ENCODE measurements at places on chromosomes 13 and 19.

DNA sequence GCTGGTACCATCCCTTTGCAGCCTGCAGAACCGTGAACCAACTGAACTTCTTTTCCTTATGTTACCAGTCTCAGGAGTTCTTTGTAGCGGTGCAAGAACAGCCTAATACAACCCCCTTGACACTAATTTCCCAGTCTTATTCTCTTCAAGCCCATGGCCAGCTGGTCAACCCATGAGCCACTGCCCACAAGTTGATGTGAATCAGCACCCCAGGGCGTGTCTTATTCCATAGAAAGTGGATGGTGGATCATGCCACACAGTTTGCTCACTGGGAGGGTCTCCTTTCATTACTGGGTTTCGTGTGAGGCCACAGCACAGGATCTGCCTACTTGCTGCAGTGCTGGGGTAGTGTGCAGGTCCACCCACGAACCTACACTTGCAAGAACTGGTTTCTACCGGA lies 27.0 kb downstream of the TEX29 start:
- DNase-seq, result no peak

GRCh38 chr13:39244561-39245230 lies 206.4 kb downstream of the NHLRC3 start:
- DNase-seq, result no peak

GRCh38 chr13:27449081-27449603 lies 1.2 kb downstream of the MTIF3 start:
- no peak for DNase-seq

- no peak for DNase-seq
Observed at GRCh38 chr19:19788015-19788414, 33.5 kb downstream of the ZNF506 start.

- DNase-seq, result no peak
Observed at GRCh38 chr13:30156270-30156669, 151.1 kb downstream of the KATNAL1 start.

DNA sequence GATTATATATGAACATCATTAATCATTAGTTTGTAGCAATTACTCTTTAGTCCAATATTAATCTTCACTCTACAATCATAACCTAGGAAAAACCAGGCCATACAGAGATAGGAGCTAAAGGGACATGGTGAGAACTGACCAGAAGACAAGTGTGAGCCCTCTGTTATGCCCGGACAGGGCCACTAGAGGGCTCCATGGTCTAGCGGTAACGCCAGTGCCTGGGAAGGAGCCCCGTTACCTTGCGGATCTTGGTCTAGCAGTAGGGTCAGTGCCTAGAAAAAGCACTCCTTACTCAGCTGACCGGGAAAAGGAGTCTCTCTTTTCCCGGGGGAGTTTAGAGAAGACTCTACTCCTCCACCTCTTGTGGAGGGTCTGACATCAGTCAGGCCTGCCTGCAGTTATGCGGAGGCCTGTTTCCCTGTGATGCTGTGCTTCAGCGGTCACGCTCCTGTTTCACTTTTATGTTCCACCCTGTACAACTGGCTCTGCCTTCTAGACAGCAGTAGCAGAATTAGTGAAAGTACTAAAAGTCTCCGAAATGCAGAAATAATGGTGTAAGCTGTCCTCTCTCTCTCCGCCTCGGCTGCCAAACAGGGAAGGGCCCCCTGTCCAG lies 13.8 kb downstream of the OR7D4 start:
- peak; percentile 58 for DNase-seq

GRCh38 chr13:108534728-108535127 lies 94.7 kb upstream of the MYO16 start:
- no peak for DNase-seq

Measured in activated CD4-positive, alpha-beta T cell treated with anti-CD3 and anti-CD28 coated beads, Interleukin-2, amount 50 U/mL, for 24 hours (primary cell).